B cell (primary cell): ENCODE measurements at places on chromosomes 13 and 19.

DNA sequence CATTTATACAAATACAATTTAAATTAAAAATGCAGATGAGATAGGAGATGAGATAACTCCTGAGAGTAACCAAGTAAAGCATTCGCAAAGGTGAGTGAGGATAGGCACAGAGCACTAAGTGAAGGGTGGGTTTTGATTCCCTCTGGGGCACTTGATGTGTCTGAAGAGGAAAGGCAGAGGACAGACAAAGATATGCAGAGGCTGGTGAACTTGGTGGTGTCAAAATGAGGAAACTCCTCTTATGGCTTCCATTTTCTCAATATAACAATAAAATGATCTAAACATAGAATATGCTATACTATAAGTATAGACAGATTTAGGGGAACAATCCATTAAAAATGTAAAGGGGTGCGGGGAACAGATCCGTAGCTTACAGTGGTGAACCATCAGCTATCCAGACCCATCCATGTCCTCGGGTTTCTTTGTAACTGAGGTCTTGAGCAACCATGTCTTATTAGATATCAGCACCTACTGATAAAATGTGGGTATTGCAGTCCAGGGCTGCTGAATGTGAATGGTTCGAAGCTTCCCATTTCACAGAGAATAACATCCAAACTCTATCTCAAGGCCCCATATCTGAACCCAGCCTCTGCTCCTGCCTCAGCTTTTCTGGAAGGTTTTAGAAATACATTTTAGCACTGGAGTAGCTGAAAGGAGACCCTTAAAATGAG is 73.9 kb upstream of the SLC10A2 start:
- DNase-seq: peak; percentile 63

DNA sequence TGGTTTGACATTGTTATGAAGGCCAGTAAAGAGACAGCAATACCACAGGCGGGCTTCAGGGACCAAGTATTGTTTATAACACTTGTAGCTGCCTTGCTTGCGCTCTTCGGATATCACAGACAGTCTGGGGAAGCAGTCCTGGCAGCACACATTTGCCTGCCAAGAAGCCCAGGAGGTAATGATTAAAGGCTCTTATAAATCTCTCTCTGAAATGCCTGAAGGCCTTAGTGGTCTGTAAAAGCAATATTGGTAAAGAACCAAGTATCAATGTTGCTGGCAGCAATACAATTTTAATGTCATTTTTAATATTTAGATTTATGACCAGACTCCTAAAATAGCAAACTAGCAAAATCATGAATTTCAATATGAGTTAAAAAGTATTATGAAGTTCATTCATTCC is 1312.4 kb downstream of the PCDH9 start:
- no peak for DNase-seq

GRCh38 chr19:9828551-9829063 is 889 bp downstream of the UBL5 start:
- DNase-seq: no peak

DNA sequence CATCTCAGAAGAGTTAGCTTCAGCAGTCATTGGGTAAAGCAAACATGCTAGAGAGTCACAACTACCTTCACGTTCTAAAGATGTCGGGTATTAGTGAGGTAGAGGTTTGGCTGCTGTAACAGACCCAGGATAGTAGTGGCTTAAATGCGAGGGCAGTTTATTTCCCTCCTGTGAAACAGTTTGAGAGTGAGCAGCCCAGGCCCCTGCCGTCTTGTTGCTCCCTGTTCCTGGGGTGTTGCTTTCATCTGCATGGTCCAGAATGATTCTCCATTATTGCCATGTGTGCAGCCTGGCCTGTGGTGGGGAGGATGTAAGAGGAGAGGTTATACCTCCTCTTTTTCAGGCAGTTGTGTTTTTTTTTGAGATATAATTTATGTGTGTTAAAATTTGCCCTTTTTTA is 63.7 kb downstream of the SIPA1L3 start:
- DNase-seq: no peak

GRCh38 chr19:16216744-16217670 is 19.3 kb downstream of the AP1M1 start:
- DNase-seq: no peak

DNA sequence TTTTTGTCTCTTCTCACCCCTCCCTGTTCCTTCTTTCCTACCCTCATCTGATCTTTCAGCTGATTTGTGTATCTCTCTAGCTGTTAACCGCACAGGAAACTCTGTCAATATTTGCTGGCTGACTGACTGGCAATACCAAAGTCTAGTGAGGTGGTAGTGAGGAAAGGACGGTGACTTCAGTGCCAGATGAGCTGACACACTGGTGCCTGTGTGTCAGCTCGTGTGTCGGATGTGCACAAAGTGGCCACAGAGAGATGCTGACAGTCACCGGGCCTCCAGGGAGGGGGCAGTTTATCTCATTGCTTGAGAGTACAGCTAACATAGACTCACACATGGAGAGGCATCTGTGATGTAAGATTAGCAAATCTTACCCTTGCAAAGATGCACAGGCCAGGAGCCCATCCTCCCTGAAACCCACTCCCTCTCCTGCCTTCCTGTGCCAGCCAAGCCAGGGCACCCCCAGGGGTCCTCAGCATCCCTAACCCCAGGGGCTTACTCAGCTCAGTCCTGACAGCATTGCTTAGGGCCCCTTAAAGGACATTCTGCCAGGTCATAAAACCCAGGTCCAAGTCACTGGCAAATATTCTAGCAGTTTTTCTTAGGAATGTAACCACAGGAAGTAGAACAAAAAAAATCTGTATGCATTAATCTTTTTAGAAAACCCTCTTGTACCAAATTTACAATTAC is 80.2 kb downstream of the SHISA2 start:
- no peak for DNase-seq

DNA sequence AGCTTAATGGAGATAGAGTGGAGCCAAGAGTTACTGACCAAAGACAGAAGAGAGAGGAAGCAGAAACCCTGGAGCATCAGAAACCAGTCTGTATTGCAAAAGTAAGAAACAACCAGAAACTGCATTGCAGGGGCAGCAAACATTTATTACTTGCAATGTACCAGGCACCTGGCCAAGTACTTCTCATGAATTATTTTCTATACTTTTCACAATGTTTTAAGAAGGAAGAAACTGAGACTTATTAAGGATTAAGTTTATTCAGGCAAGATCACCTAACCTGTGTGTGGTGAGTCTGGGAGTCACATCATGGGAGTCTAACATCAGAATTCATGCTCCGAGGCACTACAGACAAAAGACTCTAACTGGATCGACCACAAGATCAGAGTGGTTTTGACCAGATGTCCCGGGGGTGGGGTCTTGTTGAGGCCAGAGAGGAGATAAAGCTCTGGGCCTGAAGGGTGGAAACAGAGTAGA is 47.4 kb downstream of the TNFRSF19 start:
- no peak for DNase-seq

- DNase-seq: peak; percentile 49
Observed at GRCh38 chr13:48156466-48156865, 61.6 kb upstream of the MED4 start.

- no peak for DNase-seq
Observed at GRCh38 chr13:79405501-79405830, 589 bp downstream of the RBM26 start.

DNA sequence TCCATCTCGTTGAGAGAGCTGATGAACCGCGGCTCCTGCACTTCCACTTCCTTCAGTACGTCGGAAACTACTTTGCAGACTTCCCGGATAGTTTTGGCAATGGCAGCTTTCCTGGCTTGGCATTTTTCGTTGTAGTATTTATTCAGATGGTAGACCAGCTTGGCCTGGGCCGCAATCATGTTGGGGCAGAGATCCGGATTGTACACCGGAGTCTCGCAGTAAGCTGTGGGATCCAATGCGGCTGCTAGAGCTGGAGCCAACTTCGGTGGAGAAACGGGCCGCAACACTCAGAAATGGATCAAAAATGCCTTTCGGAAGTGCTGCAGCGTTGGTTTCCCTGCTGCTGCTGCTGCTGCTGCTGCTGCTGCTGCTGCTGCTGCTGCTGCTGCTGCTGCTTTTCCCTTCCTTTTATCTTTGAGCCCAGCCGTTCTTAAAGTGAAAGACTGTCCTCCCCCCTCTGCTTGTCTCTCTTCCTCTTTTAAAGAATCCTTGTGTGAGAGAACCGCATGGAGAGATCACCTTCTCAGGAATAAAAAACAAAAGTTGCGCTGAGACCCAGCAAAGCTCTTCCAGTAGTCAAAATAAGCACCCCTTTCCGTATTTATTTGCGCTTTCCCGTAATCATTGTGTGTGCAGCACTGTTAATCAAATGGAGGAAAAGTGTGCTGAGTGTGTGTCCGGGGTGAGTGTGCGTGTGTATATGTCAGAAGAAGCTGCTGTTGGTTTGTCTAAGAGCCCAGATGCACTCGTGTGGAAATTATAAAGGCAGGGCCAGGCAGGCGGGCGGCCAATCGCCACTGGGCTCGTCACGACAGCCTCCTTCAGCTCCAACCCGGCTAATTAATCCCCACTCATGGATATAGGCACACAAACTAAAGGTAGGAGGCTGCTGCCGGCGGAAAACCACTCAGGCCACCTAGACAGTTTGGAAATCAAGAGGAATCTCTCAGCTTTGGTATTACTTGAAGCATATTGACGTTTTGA is at the start of gene MAB21L1:
TSS of gene MAB21L1 (minus strand) at position 730 of the 984 bp plus-strand sequence. CDS start at position 179, 551 bp downstream.
- peak; percentile 44 for DNase-seq

DNA sequence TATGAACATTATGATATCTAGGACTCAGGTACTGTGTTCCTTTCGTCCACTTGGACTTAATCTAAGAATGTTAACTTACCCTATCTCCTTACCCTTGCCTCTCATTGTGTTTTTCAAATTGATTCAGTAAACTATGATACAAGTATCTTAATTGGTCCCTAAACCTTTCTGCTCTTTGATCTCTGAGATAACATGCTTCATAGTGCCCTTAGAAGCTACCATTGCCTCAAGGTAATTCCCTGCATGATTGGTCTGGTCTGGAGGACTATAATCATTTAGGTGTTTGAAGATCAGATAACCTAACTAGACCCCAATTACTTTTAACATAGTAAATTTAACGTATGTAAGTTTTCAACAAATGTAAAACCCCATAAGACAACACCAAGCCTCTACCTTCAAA is 169.9 kb upstream of the NBEA start:
- no peak for DNase-seq

DNA sequence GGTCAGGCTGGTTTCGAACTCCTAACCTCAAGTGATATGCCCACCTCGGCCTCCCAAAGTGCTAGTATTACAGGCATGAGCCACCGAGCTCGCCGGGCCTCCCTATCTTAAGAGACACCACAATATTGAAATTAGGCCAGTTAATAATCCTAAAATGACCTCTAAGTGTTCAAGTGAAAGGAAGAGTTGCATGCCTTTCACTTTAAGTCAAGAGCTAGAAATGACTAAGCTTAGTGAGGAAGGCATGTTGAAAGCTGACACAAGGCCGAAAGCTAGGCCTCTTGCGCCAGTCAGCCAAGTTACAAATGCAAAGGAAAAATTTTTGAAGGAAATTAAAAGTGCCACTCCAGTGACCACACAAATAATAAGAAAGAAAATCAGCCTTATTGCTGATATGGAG is 144.5 kb upstream of the FNDC3A start:
- no peak for DNase-seq

DNA sequence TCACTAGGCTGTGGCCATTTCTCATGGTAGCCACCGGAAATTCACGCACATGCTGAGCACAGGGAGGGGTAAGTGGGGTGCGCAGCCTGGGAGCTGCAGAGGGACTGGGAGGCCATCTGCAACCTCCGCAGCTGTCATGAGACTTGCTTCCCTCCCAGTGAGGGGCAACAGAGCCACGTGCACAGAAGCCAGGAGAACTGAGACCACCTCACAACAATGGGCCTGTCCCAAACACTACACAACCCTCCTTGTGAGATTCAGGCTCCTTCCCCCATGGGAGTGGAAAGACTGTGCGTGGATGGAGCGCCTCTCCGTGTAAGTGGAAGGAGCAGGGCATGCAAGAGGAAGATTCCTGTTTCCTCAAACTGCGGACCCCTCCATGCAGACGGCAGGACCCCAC is 8.8 kb downstream of the C3 start:
- DNase-seq: no peak

DNA sequence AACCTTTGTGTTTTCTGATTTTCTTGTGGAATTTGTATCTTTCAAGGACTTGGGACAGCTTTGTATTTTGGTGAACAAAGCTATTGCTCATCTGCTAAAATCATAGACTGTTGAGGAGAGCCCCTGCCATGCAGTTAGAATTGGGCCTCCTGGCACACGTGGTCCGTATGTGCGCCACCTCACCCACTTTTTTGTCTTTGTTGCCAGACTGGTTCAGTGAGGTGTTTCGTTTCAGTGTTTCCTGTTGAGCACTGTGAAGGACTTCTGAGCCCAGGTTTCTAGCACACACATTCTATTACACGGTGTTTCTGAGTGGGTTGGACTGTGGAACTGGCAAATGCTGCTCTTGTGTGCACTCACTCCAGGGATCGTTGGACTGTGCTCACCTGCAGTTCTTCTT is 37.6 kb upstream of the RNF113B start:
- DNase-seq: no peak

DNA sequence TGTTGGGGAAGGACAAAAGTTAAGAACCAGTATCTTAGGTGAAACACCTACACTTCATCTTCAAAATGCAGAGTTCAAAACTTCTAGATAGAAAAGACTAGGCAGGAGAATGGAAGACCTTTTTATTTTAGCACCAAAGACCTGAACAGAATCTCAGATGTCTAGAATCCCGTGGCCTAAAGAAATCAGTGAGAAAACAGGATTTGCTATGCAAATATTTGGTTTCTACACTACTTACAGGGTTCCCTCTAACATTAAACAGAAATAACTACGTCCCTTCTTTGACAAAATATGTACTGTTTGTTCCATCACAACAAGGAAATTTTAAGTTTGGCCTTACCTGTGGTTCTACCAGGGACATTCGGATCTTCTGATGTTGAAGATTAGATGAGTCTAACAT is 21.5 kb downstream of the DIS3 start:
- DNase-seq: no peak
